ENCODE measurements at places on chromosomes 3 and 15.

- DNase-seq: no peak
Measured at GRCh38 chr3:87132801-87133200, 94.3 kb upstream of the CHMP2B start.

DNA sequence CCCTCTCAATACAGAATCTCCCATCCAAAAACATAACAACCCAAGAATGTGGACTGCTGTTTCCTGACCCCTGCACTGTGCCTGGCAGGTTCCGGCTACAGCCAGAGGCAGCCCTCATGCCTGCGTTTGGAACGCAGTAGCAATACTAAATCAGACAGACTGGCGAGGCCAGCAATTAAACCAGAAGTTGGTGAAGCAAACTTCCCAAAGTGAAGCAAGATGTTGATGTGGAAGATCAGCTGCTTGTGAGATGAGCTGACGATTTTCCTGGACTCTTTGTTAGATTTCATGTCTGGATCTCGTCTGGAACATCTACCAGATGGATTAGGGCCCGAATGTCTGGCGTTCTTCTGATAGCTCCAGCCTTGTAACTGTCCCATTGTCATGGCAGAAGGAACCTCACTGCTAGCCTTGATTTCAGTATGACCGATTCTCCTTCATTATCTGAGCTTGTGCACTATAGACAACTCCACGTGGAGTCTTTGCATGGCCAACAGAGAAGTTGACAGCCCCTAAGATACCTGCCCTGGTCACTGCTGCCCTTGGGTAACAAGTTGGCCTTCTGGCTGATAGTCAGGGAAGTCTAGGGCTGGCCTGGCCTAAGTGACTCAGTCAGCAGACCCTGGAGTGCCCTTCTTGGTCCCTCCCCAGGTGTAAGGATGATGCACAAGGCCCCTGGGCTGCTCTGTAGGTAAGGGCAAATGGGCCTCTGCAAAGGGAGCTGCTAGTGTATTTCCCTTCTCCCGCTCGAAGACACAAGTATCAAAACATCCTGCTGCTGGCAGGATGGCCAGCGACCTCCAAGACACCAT lies 126.5 kb downstream of the ADAMTS17 start:
- no peak for DNase-seq

DNA sequence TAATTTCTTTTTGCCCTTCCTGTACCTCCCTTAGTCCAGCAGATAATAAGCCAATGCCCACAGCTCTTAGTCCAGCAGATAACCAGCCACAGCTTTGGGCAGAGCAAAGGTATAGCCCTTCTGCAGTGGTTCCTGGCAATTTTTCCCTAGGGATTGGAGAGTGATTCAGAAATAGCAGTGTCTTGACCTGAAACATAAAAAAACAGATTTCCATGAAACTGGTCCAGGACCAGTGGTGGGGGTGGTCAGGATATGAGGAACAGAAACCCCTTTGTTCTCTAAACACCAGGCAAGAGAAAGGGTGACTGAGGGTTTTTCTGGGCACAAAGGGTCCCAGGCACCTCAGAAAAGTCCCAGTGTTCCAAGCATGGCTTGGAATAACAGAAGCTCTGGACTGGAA lies 103.4 kb downstream of the ARRDC4 start:
- no peak for DNase-seq

GRCh38 chr15:76391847-76392246 lies 55.3 kb downstream of the ISL2 start:
- DNase-seq: no peak

GRCh38 chr3:39651993-39652739 lies 157.2 kb upstream of the MYRIP start:
- no peak for DNase-seq

DNA sequence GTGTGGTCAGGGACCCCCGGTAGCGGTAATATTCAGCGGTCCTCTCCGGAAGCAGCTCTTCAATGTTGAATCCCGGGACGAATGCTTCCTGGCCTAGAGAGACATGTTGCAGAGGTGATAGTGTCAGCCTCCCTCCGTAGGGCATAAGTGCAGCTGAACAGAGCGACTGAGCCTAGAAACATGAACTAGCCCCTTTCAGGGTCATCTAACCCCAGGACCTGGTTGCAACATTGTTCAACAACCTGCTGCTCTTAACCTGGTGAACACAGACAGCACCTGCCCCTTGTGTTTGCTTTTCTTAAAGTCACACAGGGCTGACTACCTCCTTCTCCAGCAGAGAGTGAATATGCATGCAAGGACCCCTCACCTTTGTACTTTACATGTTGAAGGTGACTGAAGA lies 41.3 kb downstream of the CA12 start:
- DNase-seq: no peak

DNA sequence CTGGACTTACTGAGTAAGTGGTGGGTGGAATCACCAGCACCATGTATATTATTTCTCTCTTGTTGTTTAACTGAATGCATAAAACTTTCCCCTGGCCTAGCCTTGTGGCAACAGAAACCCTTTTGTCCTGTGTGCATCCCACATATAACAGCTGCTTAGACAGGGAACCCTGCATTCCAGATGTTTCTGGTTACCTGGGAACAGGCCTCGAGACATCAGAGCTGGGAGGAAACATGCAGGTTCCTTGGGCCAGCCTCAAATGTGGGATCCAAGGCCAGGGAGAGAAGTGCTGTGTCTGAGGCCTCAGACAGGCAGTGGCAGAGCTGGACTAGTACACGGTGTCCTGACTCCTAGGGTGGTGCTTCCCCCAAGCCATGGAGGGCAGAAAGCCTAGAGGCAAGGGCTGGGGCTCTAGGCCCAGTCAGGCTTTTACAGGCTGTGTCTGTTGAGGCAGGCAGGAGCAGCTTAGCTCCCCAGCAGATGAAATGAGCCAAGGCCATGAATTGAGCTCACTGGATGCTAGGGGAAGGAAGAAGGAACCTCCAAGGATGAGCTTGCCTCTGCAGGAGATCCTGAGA lies 57.7 kb downstream of the ITGA11 start:
- no peak for DNase-seq

DNA sequence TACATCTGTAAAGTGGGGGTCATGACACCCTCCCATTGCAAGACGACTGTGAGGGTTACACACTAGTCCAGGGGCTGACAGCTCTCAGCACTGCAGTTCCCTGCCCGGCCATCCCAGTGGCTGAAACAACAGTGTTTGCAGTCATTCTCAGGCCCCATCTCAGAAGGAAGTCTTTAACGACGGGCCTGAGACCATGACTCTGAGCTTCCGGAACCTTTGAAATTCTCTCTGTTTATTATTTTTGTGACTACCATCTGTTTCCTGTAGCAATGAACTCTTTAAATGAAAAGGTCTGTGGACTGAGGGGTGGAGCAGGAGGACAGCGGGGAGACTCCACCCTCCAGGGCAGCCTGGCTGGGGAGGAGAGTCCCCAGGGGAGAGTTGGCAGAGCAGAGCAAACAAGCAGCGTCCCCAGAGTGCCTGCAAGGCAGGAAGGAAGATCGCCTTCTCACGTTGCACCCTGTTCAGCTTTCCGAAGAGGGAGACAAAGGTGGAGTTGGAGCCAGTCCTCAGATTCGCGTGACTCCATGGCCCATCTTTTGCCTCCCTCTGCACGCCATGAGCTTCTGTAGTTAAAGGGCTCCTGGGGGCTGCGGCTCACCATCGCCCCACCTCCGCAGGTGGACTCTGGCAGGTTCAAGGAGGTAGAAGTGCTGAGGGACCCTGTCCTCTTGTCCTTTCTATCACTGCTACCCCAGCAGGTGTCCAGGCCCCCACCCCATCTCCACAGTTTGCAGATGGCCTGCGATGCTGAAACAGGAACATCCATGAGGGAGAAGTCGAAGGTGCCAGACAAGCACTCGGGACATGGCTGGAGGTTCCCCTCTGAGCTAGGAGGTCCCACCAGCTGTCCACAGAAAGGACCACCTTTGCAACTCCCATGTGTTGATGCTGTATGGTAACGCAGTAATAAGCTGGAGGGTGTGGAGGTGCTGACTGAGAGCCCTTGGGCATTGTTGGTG lies 525.8 kb upstream of the PROK2 start:
- no peak for DNase-seq

DNA sequence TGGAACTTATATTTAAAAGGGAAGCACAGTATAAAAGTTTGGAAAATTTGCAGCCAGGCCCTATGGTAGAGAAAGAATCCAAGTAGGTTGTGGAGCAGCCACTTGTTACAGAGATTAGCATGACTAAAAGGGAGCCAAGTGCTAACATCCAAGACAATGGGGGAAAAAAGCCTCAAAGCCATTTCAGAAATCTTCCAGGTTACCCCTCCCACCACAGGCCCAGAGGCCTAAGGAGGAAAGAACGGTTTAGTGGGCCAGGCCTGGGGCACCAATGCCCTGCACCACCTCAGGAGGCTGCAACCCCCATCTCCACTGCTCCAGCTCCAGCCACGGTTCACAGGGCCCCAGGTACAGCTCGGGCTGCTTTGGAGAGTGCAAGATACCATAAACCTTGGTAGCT lies 69.9 kb downstream of the IGF2BP2 start:
- no peak for DNase-seq

DNA sequence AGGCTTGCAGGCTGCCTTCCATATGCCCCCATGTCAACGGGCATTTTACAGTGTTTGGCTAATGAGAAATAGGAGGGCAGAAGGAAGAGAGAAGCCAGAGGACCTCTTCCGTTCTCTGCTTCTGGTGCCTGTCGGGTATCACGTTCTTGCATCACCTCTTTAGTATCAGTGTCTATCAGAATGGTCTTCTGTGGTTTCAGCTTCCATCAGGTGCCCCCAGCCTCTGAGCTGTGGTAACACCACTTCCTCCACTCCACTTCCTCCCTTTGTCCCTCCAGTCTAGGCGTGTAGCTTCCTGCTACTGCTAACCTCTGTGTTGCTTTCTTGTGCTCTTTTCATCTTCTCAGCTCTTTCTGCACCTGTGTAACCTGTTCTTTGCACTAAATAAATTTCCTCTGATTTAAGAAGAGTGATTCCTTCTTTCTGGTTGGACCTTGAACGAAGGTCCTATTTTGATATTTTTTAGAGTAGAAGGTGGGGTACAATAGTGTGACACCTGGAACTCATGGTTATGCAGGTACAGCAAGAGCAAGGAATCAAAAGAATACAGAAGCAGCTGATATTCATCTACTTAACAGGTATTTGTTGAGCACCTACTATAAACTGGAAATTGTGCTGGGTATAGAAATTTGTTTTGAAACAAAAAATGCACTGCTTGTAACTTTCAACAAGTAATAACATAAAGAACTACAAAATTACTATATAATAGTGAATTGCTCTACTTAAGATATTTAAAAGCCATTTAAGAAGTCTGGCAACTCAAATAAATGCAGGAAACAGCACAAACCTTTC lies 27.4 kb upstream of the FOXB1 start:
- no peak for DNase-seq

GRCh38 chr3:14204515-14205284 lies 26.1 kb downstream of the LSM3 start:
- DNase-seq: no peak

- no peak for DNase-seq
Measured at GRCh38 chr3:134998855-134999254, 203.8 kb downstream of the EPHB1 start.

DNA sequence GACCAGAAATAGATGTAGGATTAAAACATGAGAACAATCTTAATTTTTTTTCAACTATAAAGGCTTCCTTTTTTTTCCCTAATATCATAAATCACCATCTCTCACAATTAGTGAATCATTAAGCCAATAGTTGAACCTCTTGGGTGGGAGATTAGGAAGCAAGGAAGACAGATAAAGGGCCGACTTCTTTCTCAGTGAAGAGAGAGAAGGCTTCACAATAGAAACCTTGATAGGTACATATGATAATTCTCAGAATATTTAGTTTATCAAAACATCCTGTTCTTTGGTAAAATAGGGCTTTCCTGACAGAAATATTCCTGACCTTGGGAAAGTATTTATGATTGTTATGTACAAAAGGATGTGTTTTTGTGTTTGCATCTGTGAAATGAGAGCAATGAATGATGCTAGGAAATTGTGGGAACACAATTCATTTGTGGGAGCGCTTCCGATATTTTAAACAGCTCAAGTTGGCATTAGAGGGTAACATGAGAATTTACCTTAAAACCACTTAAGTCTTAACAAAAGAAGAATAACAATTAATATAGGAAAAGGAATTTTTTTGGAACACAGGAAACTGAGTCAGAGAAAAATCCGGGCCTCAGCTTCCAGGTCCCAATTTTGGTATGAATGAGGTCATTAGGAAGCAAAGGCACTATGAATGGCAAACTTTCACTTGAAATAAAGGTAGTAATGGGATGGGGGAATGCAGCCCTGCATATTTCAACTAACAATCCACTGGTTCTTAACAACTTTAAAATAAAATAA lies 263.2 kb upstream of the TGFBR2 start:
- DNase-seq: no peak

- no peak for DNase-seq
Measured at GRCh38 chr3:72335458-72336095, 512.7 kb downstream of the SHQ1 start.

GRCh38 chr3:191345334-191345733 lies 15.0 kb upstream of the UTS2B start:
- no peak for DNase-seq

- no peak for DNase-seq
Measured at GRCh38 chr15:68816158-68816557, 4.5 kb downstream of the ANP32A start.

- DNase-seq: no peak
Measured at GRCh38 chr3:94234177-94234788, 171.4 kb downstream of the NSUN3 start.

- no peak for DNase-seq
Measured at GRCh38 chr3:17349093-17349492, 393.3 kb downstream of the TBC1D5 start.

DNA sequence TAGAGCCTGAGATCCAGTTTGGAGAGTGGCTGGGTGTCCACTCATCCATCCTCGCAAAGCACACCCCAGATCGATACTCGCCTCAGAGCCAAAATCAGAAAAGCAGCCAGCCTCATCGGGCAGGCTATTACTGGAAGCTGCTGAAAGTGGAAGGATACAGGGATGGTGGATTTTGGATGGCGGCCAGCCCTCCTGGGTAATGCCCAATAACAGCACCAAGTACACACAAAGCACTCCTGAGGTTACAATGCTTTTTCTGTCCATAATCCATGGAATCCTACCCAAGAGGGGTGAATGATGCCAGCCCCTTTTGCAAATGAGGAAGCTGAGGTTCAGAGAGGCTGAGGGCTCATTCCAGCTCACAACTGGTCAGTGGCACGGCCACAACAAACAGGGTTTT lies 93.1 kb upstream of the SLC6A11 start:
- DNase-seq: no peak

GRCh38 chr15:34355241-34355640 lies 11.8 kb downstream of the LPCAT4 start:
- DNase-seq: no peak

GRCh38 chr3:15329046-15330005 lies 3.1 kb downstream of the SH3BP5 start:
- DNase-seq: no peak

- DNase-seq: no peak
Measured at GRCh38 chr3:137792626-137793271, 28.6 kb downstream of the SOX14 start.

Measured in D721Med (cell line).